HCT116 (cell line): ENCODE measurements at places on chromosomes 5 and 9. TPM values are rescaled to one million over a fixed set of nuclear protein-coding genes. Genes with fewer than 3 reads are reported as not detected.

GALT gene
- 28.2 TPM for total RNA-seq

DMRT3 gene
- total RNA-seq: not detected

DNA sequence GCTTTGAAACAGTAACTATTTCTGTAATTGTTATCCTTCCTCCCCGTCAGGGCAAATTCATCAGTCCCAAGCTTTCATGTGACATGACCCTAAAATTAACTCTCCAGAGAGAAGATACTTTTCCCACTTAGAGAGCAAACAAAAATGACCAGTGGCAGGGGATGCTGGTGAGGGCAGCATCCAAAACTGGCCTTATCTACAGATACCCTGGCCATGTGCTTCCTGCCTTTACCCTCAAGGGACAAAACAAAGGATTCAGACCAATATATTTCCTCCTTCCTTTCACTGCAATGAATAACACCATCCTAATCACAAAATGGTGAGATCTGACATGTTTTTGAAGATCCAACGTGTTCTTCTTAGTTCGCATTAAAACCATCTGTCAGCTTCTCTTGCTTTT is 267.2 kb downstream of the MAN2A1 start:
- H3K4me1 ChIP-seq: no peaks in the 10 kb centered on the region
- H3K4me3 ChIP-seq: no peak overlapping the region
- DNase-seq: no peak
- H3K27me3 ChIP-seq: no peaks in the 10 kb centered on the region
- H3K27ac ChIP-seq: no peak overlapping the region

- no peak overlapping the region for H3K4me3 ChIP-seq
- no peak for DNase-seq
- no peaks in the 10 kb centered on the region for H3K27me3 ChIP-seq
- H3K27ac ChIP-seq: no peak overlapping the region
Observed at GRCh38 chr9:98867429-98868168, 60.1 kb downstream of the GALNT12 start.

SV2C gene
- total RNA-seq: not detected

DNA sequence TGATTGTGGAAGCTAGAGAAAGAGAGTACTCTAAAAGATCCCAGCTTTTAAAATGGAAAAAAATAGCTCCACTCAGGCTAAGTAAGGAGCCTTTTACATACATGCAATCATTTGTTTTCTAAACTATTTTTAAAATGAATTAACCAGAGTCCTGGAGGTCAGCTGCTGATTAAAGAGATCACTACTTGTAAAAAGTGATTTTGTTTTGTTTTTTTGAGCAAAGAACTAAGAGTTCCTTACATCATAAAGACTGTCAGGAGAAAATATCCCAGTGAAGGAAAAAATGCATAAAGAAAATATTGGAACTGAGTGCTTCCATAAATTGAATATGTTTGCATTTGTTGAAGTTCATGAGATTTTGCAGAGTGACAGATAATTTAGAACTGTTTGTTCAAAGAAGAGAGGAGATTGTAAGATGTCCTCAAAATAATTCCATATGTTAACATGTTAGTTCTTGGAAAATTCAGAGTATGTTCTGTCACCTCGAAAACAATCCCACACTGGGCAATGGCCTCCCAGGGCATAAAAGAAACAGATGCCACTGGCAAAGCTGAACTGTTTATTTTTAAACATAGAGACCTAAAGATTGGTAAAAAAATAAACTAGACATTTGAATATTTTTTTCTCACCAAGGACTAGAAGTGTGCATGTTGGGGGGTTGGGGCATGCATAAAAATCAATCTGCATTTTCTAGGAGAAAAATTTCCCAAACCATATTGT is 264.7 kb downstream of the NPR3 start:
- H3K4me3 ChIP-seq: no peak overlapping the region
- no peaks in the 10 kb centered on the region for H3K27me3 ChIP-seq
- H3K36me3 ChIP-seq: no peaks in the 10 kb centered on the region
- no peak overlapping the region for H3K27ac ChIP-seq

GRCh38 chr5:72021651-72022357 is 85.5 kb upstream of the MAP1B start:
- no peak for DNase-seq
- no peaks in the 10 kb centered on the region for H3K36me3 ChIP-seq
- H3K27ac ChIP-seq: no peak overlapping the region

AIF1L gene
- total RNA-seq: 34.0 TPM

DNA sequence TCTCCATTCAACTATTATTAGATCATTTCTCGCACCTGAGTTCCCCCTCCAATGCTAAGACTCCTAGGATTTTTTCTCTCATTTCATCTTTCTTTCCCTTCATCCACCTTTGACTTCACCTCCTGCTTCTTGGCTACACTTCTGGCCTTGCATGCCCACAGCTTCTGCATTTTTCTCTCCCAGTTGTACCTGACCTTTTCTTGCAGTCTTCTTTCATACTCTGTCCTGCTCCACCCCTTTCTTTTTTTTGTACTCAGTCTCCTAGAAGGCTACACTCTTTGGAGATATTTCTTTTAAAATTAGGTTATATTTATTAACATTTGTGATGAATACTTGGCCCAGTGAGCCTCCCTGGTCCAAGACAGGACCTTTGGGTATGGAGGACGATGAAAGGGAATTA is 190.4 kb downstream of the DEPDC1B start:
- peaks cover 28% of the 10 kb centered on the region for H3K27me3 ChIP-seq
- DNase-seq: no peak
- H3K4me1 ChIP-seq: no peaks in the 10 kb centered on the region
- no peak overlapping the region for H3K4me3 ChIP-seq
- H3K36me3 ChIP-seq: no peaks in the 10 kb centered on the region
- no peak overlapping the region for H3K27ac ChIP-seq

GRCh38 chr5:67808340-67808739 is 407.2 kb upstream of the PIK3R1 start:
- no peak overlapping the region for H3K4me3 ChIP-seq
- H3K27me3 ChIP-seq: peaks cover 9% of the 10 kb centered on the region; the same call in 1 of the 2 replicates
- no peak for DNase-seq

ATP10B gene
- total RNA-seq: 0.07 TPM

GRCh38 chr5:31598640-31599611 is 40.0 kb upstream of the PDZD2 start:
- no peak overlapping the region for H3K27ac ChIP-seq
- DNase-seq: no peak
- no peaks in the 10 kb centered on the region for H3K36me3 ChIP-seq
- H3K4me1 ChIP-seq: no peaks in the 10 kb centered on the region
- peaks cover 19% of the 10 kb centered on the region for H3K27me3 ChIP-seq

GRCh38 chr5:114648940-114649339 is 287.1 kb downstream of the KCNN2 start:
- H3K36me3 ChIP-seq: no peaks in the 10 kb centered on the region
- no peak overlapping the region for H3K27ac ChIP-seq
- peaks cover 26% of the 10 kb centered on the region for H3K27me3 ChIP-seq
- DNase-seq: no peak
- H3K4me3 ChIP-seq: no peak overlapping the region

- no peaks in the 10 kb centered on the region for H3K4me1 ChIP-seq
- H3K27ac ChIP-seq: no peak overlapping the region
- no peaks in the 10 kb centered on the region for H3K27me3 ChIP-seq
- H3K4me3 ChIP-seq: no peak overlapping the region
- H3K36me3 ChIP-seq: no peaks in the 10 kb centered on the region
Observed at GRCh38 chr5:88756953-88757352, 126.0 kb downstream of the MEF2C start.

DNA sequence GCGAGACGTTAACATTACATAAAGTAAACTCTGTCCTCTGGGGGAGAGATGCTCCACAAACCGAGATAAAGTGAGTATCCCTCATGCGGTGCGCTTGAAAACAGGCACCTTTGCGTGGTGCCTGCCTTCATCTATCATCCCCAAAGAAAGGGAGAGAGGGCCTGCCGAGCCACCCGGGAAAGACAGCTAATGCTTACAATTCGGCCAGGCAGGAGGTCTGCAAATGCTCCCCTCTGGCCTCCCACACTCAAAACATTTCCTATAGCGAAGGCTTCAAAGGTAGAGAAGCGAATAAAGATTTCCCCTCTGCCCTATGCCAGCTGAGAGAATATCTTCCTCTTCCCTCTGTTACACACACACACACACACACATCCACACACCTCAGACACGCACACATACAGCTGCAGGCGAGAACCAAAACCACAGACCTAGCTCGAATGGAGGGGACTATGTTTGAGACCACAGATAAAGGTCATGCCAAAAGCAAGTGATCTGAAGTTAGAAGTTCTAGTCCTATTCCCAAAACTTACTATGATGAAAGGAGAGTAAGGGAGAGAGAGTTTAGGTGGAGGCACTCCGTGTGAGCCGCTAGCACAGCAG is 132.8 kb downstream of the CRB2 start:
- H3K27ac ChIP-seq: no peak overlapping the region
- no peaks in the 10 kb centered on the region for H3K36me3 ChIP-seq
- no peaks in the 10 kb centered on the region for H3K27me3 ChIP-seq
- no peaks in the 10 kb centered on the region for H3K4me1 ChIP-seq
- H3K4me3 ChIP-seq: no peak overlapping the region

DNA sequence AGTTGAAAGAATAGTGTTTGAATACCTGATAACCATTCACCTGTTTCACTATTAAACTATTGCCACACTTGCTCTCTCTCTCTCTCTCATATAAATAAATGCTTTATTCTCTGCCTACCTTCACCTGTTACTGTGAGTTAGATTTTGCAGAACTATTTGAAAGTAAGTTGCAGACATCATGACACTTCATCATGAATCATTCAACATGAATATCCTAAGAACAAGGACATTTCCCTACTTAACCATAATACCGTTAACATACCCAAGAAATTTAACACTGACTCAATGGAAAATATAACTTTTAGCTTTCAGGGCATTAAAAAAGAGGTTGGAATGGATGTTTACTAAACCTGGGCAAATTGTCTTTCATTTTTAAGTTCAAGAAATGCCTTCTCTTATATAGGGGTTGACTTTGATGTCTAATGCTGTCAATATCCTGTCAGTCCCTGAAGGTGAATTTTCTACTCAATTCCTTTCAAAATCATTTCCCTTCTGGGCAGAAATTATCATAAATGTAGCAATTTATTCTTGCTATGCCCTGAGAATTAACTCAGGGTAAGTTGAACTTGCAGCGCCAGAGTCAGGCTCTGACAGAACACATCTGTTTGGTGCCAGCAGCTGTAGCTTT is 582.6 kb upstream of the TLE4 start:
- peaks cover 9% of the 10 kb centered on the region for H3K4me1 ChIP-seq
- no peak overlapping the region for H3K4me3 ChIP-seq
- no peak for DNase-seq
- no peaks in the 10 kb centered on the region for H3K36me3 ChIP-seq
- H3K27me3 ChIP-seq: no peaks in the 10 kb centered on the region

XPA gene
- 9.3 TPM for total RNA-seq

DNA sequence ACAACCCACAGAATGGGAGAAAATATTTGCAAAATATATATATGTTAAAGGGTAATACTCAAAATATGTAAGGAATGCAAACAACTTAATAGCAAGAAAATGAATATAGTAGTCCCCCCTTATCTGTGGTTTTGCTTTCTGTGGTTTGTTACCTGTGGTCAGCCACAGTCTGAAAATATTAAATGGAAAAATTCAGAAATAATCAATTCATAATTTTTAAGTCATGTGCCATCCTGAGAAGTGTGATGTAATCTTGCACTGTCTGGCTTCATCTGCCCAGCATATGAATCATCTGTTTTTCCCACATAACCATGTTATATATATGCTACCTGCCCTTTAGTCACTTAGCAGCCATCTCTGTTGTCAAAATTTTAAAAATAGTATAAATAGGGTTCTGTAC is 11.7 kb downstream of the CER1 start:
- no peak for DNase-seq
- no peaks in the 10 kb centered on the region for H3K36me3 ChIP-seq
- H3K27me3 ChIP-seq: no peaks in the 10 kb centered on the region; the same call in 1 of the 2 replicates
- no peak overlapping the region for H3K4me3 ChIP-seq

DNA sequence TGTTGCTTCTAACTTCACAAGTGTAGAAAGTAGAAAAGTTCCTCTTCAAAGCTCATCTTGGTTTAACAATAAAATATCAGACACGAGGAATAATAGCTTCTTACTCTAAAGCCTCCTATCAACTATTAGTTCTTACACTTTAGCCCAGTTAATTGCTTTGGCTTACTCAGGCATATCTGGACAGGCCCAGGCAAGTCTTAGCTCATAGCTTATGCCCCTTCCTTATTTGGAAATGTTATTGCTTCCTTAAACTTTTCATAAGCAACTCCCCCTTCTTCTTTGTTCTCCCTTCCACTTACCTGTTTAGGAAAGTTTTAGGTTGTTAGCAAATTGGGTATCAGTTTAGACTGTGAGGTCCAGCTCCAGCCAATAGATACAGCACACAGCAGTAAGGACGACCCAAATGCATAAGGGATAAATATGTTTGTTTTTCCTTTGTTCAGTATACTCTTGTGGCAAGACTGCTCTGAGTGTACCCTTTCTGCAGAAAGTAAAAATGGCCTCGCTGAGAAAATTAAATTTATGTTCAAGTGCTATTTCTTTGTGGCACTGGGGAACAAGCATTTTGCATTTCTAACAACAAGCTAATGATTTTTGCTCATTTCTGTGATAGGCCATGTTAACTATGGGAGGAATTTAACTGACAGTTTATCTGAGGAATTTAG is 162.1 kb downstream of the SMC2 start:
- no peaks in the 10 kb centered on the region for H3K36me3 ChIP-seq
- H3K4me1 ChIP-seq: no peaks in the 10 kb centered on the region
- no peak overlapping the region for H3K27ac ChIP-seq
- H3K4me3 ChIP-seq: no peak overlapping the region
- no peak for DNase-seq

RBM22 gene
- 61.4 TPM for total RNA-seq

TMEM232 gene
- 1.2 TPM for total RNA-seq

BAAT gene
- total RNA-seq: 0.25 TPM

DNA sequence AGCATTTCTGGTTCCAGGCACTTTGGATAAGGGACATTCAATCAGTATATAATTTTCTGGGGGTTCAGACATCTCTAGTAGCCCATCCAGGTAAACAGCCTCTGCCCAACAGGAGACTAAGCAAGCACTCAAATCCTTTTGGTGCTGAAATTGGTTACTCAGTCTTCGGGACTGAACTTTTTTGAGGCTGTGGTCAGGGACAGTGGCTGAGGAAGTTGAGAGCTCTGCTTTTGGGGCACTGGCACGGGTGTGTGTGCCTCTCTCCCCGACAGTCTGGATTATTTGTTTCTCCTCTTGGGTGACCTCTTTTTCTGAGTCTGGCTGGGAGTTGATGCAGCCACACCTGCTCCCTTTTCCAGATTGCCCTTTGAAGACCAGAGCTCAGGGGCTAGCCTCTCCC is 47.6 kb downstream of the ACER2 start:
- H3K27ac ChIP-seq: no peak overlapping the region
- H3K27me3 ChIP-seq: no peaks in the 10 kb centered on the region
- no peaks in the 10 kb centered on the region for H3K36me3 ChIP-seq
- no peaks in the 10 kb centered on the region; the same call in 1 of the 2 replicates for H3K4me1 ChIP-seq
- no peak for DNase-seq

- H3K27ac ChIP-seq: no peak overlapping the region
- H3K4me1 ChIP-seq: no peaks in the 10 kb centered on the region
- no peaks in the 10 kb centered on the region for H3K36me3 ChIP-seq
- DNase-seq: no peak
- H3K4me3 ChIP-seq: no peak overlapping the region
- no peaks in the 10 kb centered on the region for H3K27me3 ChIP-seq
Observed at GRCh38 chr5:155912291-155912690, 414.7 kb upstream of the SGCD start.

GRCh38 chr9:105293408-105293807 is 49.0 kb downstream of the SLC44A1 start:
- no peak overlapping the region for H3K4me3 ChIP-seq
- H3K36me3 ChIP-seq: no peaks in the 10 kb centered on the region
- H3K4me1 ChIP-seq: no peaks in the 10 kb centered on the region
- DNase-seq: no peak
- no peak overlapping the region for H3K27ac ChIP-seq
- no peaks in the 10 kb centered on the region for H3K27me3 ChIP-seq
